ENCODE measurements at places on chromosomes 16 and 17. TPM values are rescaled to one million over a fixed set of nuclear protein-coding genes. Genes with fewer than 3 reads are reported as not detected.
A peak's percentile ranks its signal among the peaks of the same experiment; 100 is the strongest.

DNA sequence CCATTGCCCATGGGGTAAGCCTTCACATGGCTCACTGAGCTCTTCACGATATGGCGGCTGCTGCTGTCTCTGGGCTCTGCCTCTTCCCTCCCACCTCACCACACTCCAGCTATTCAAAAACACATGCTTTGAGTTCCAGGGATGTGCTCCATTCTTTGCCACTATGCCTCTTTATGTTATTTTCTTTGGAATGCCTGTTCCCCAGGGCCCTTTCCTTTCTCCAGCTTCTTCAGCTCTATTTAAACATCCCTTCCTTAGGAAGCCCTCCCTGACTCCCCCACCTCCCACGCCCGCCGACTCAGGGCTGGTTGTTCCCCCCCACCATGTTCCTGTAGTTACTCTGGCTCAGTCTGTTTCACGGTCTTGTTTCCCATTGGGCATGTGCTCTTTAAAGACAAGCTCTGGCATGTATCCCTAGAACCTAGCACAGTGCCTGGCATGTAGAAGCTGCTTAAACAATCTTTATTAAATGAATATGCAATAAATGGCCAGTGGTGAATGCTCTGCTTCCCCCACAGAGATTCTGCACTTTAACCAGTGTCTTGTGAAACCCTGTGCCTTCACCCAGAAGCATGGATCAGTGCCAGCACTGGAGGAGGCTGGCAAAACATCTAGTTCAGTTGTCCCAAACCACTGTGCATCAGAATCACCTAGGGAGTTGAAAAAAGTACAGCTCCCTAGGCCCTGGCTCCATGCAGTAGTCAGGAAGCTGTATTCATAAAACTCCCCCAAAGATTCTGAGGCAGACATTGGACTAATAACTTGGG, 6.9 kb downstream of the MYCBPAP start:
- DNase-seq: no peak

- peak; percentile 57 for DNase-seq
Measured at GRCh38 chr17:39699818-39700147, at the start of gene ERBB2. TSS of gene ERBB2 (plus strand) at chr17:39700064. CDS start at chr17:39700239, 175 bp downstream.

- DNase-seq: peak; percentile 83
Measured at GRCh38 chr17:76925441-76925891, 57.3 kb downstream of the MGAT5B start.

- no peak for DNase-seq
Measured at GRCh38 chr17:39706921-39707337, 7.1 kb downstream of the ERBB2 start.

DNA sequence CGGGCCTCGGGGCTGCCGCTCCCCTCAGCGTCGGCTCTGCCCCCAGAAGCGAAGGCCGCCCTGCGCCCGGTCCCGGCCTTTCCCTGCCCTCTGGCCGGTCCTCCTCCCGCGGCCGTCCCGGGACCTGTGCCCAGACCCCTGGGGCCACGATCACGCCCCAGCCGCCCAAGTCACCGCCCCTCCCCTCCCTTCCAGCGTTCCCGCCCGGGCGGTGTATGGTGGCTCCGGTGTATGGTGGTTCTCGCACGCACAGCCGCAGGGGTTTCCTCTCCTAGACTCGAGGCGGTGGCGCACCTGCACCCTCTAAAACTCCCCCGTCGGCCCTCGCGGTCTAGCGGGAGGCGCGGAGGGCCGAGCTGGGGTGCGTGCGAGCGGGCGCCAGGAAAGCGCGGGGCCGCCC, 10.0 kb downstream of the TIGD7 start:
- no peak for DNase-seq

DNA sequence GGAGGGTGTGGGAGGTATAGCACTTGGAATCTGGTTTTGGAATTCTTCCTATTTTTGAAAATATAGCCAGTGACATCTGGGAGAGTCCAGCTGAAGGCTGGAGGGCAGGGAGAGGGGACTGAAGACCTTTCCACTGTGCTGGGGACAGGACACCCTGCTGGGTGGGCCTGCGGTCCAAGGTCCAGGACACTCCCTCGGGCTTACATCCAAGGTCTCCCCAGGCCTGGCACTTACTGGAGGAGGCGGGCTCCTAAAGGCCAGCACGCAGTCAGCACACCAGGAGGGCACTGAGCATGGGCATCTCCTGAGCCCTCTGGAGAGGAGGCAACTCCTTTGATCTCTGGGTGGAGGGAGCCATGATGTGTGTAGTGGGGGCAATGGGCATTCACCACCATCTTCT, 35.5 kb upstream of the ETV4 start:
- DNase-seq: no peak

GRCh38 chr16:83887564-83887963, 11.4 kb upstream of the MLYCD start:
- DNase-seq: no peak

- DNase-seq: peak; percentile 89
Measured at GRCh38 chr17:57892820-57893595, 43.2 kb upstream of the MRPS23 start.

DNA sequence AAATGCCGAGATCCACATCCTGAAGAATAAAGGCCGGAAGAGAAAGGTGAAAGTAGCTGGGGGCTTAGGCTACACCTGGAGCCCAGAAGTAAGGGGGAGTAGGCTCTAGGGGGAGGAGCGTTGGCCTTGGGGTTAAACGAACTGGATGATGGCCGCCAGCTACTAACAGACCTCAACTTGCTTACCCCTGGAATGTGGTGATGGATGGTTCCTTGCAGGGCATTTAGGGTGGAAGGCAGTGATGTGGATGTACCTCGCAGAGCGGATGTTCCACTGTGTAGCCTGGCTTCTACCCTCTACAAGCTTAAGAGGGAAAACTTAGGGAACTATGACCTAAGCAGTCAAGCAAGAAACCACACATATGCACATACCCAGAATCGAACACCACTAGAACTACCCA, 2.3 kb upstream of the MAZ start:
- DNase-seq: no peak

GRCh38 chr17:78384479-78385175, 6.2 kb downstream of the PGS1 start:
- DNase-seq: no peak

DNA sequence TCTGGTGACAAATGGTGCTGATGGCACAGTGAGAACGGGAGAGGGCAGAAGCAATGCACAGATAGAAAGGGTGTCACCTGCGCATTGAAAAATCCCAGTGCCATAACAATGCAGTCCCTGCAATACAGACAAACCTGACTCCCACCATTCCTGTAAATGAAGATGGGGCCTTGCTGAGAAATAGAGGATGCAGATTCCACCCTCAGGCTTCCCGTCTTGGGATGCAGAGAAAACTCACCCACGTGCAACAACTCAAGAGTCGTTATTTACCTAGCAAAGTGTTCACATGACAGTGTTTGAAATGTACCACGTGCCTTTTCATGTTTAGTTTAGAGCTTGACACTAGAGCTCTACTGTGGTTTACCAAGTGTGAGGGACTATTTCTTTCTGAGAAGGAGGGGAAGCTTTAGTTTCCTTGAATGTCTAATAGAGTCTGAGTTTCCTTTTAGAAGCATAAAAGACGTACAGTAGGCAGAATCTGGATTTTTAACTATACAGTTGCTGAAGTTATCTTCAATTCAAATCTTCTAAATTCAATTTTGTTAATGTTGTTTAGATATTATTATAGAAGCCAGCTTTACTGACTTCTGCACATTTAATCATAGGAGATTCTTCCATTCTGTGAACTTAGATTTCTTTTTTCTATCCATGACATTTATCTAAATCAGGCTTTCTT, 35.6 kb downstream of the WWOX start:
- DNase-seq: no peak

DNA sequence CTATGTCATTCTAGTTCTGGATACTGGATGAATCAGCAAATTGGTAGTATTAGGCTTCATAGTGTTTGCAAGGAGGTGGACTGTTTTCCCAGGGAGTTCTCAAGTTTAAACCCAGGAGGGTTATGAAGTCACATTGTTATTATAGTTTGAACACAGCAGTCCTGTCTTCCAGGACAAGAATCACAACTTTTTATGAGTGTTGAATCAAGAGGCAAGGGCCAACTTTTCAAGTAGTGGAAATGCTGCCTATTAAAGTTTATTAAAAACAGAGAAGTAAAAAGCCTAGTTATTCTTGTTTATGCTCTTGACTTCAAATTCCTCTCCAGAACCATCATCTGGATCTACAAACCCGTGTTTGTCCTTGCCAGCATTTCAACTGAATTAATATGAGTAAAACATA, 86.3 kb upstream of the GOT2 start:
- no peak for DNase-seq

GRCh38 chr16:48596326-48596725, 13.7 kb downstream of the N4BP1 start:
- no peak for DNase-seq

DNA sequence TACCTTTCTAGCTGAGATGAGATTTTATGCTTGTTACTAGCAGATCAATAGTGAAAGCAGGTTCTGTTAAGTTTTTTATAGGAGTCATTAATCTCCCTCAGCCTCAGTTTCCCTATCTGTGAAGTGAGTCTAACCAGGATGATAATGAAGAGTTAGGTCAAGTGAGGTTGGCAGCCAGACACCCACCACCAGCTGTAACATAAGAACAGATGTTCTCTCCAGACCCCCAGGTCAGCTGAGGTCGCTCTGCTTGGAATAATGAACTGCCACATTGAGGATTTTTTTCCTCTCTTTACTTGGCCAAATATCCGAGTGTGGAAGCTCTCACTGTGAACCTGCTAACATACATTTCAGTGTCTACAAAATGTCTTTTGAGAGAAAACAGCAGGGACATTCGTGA, 389.6 kb downstream of the WWOX start:
- DNase-seq: no peak

DNA sequence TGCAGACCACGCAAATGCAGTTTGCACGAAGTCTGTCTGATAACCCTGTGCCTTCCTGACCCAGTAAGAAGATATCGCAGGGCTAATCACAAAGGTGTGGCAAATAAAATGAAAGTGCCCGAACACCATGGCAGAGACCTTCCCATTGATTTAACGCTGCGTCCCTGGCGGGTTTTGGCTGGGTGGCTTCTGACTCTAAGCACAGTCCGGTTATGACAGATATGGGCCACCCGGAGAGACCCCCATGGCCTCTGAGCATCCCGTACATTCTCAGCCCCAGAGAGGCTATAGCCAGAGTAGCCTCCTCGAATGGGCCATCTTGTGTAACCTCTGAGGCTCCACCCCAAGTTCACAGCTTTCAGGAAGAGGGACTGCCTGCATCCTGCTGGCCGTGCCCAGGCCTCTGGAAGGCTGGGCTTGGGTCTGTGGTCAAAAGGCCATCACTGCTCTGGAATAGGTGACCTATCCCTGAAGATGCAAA, 5.5 kb downstream of the FOXC2 start:
- no peak for DNase-seq

- no peak for DNase-seq
Measured at GRCh38 chr17:79051306-79051705, 23.3 kb upstream of the ENGASE start.

GRCh38 chr17:82272495-82273326, 789 bp downstream of the CSNK1D start:
- no peak for DNase-seq

GRCh38 chr16:57999971-58000705, at the start of gene ZNF319:
TSS of gene ZNF319 (minus strand) at chr16:58000672. CDS start at chr16:57998265, 2,407 bp downstream.
- no peak for DNase-seq

DNA sequence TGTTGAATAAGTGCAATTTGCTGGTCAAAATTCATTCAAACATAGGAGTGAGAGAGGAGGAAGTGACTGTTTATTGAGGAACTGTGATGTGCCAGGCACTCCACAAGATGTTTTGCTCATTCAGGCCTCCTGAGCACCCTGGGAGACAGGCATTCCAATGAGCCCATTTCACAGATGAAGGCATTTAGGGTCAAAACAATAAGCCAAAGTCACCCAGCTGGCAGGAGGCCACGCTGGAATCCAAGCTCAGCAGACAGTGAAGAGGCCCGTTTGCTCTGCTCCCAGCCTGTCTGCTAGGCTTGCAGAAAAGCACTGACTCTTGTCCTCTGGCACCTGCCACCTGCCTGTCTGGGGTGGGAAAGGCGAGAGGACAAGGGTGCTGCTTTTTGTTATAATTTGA, 10.1 kb upstream of the SLC25A39 start:
- no peak for DNase-seq

DNA sequence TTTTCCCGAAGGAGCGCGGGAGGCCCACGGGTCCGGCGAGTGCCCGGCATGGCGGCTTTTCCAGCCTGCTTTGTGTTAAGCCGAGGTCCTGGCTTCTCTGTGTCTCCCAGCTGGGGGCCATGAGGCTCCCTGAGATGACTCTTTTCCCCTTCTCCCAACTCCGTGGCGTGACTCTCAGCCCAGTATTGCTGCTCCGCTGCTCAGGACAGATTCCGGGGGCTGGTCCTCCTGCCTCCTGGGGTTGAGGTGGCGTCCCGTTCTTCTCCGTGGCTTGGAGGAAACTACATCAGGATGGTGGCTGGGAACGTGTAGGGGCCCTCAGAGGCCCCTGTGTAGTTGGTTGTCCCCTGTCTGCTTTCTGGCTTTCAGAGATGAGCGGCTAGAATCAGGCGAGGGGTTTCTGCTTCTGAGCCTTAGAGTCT, 951 bp downstream of the GPS1 start:
- DNase-seq: no peak

Gene CDRT15
- total RNA-seq: not detected

Gene FOXL1
- total RNA-seq: 8.9 TPM

Gene BCKDK
- total RNA-seq: 25.0 TPM

Gene SCIMP
- total RNA-seq: 1.3 TPM

Gene HAP1
- total RNA-seq: 7.3 TPM

Gene KRT27
- not detected for total RNA-seq

Gene ST6GALNAC1
- total RNA-seq: 1.2 TPM

Gene MYO15B
- total RNA-seq: 38.9 TPM

Gene FHOD1
- total RNA-seq: 21.5 TPM

Gene MEIOC
- 0.22 TPM for total RNA-seq

Gene NXPH3
- total RNA-seq: 2.8 TPM

Gene KRT36
- not detected for total RNA-seq

Measured in spinal cord (tissue), 10 donors.